Caco-2 (cell line): ENCODE measurements at places on chromosomes 3 and 15.

GRCh38 chr3:66406163-66406562 lies 94.7 kb downstream of the LRIG1 start:
- no peak for DNase-seq

DNA sequence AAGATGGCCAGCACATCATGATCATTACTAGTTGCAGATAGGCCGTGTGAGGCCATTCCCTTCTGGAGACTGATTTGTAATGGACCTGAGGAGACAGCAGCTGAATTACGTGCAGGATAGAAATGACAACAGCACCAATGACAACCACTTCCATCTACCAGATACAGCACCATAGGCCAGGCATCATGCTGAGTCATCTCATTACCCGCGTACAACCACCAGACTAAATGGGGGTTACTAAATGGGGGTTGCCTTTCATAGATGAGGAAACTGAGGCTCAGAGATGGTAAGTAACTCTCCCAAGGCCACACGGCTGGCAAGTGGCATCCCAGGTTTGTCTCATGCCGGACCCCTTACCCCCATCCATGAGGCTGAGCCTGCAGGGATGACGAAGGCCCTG lies 32.8 kb upstream of the FAM107A start:
- no peak for DNase-seq

- DNase-seq: no peak
Measured at GRCh38 chr3:2976212-2976611, 134.0 kb downstream of the IL5RA start.

- no peak for DNase-seq
Measured at GRCh38 chr15:79004336-79004735, 59.5 kb upstream of the CTSH start.

DNA sequence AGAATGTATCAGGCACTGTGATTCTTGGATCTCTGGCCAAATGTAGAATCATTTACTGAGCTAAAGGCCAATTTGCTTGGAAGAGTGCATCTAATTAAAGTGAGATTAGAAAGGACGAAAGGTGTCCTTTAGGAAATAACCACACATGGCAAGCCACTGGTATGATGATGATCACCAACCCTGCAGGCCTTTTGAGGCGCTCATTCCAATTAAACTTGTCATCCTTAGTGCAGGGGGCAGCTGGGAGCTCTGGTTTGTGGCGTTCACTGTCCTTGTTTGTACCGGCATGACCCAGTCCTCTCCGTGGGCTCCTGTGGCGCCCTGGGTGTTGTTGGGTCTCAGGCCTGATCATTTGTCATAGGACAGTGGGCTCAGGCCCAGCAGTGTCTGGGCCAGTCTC lies 11.0 kb downstream of the LIMD1 start:
- DNase-seq: no peak

- DNase-seq: no peak
Measured at GRCh38 chr15:42387603-42388002, 28.3 kb downstream of the CAPN3 start.

DNA sequence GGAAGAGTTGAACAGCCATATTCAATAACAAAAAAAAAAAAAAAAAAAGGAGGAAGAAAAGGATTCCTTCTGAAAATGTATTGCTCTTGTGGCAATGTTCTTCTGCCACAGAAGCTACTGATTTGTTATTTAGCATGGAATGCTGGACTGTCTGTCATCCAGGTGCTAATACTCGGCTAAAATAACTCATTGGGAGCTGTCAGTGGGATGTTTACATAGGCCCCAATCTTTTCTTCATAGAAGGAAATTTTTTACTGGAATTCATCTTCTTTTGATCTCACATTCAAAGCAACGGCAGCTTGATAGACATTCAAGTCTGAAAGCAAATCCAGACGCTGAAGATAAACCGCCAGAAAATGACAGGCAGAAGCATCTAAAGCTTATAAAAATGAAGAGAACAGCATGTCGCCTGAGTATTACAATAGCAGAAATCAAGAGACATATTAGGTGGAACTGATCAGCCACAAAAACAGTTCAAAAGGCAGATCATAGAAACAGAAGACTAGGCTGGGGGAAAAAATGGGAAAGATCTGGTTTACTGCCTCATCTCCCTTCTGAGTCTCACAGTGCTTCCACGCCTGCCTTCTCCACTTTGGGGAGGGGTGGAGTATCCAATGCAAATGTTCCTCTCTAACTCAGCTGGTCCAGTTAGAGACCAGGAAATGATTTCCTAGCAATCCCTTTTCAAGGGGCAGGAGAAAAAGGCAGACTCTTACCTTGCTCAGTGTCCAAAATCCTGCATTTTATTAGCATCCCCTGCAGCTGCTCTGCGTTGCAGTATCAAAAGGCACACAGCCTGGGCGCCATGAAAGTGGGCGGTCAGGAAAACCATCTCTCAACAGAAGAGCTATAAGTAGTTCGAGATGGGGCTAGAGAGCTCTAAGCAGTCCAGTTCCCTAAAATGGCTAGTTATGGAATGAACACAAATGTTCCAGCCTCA lies 451.9 kb downstream of the FOXP1 start:
- DNase-seq: no peak

- no peak for DNase-seq
Measured at GRCh38 chr3:30680789-30681648, 74.6 kb downstream of the TGFBR2 start.

DNA sequence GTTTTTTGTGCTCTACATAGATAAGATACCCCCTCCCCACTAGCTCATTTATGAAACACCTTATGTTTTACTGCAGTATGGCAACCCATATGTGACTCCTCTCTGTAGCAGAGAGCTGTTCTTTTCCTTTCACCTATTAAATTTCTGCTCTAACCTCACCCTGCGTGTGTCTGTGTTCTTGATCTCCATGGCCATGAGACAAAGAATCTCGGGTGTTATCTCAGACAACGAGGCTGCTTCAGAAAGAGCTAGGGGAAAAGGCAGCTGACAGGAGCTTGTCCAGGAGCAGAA lies 18.0 kb downstream of the CCR8 start:
- no peak for DNase-seq

GRCh38 chr15:96503276-96503675 lies 172.8 kb downstream of the NR2F2 start:
- DNase-seq: no peak
